Fibroblast of the aortic adventitia (primary cell): ENCODE measurements at places on chromosomes 12 and 14. TPM values are rescaled to one million over a fixed set of nuclear protein-coding genes. Genes with fewer than 3 reads are reported as not detected.
A peak's percentile ranks its signal among the peaks of the same experiment; 100 is the strongest.

DNA sequence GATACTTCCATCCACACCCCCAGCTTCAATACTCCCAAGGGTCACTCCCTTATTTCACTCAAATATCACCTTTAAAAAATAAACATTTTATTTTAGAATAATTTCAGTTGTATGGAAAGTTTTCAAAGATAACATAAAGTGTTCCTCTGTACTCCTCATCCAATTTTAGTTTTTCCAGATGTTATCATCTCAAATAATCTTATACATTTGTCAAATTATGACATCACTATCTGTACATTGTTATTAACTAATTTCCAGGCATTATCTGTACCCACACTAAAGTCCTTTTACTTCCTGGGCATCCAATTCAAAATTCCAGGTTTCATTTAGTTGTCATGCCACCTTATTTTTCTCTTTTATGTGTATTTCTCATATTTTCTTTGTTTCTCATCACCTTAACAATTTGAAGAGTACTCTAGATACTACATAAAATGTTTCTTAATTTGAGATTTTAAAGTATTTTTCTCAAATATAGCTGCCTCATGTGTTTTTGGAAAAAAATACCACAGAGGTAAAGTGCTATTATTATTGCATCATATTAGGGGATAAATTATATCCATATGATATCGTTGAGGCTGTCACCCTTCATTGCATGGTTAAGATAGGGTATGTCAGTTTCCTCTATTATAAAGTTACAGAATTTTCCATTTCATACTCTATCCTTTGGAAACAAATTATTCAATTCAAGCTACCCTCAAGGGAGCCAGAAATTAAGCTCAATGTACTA, 571.0 kb downstream of the SLC6A15 start:
- no peak for DNase-seq

DNA sequence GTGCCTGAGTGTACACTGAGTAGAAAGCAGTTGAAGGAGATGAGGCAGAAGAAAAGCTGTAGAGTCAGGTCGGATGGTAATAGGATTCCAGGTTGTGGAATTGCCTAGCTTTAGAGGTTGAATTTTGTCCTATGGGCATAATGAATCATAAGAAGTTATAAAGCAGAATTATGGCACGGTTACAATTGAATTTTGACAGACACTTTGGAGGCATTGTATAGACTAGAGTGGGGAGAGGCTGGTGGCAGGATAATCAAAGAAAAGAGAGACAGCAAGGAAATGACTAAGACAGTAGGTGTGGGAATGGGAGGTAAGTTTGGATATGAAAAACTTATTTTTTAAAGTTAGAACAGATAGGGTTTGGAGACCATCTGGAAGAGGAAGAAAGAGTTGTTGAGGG, 102.6 kb downstream of the NTN4 start:
- DNase-seq, result no peak

- DNase-seq, result no peak
Measured at GRCh38 chr12:29656762-29657538, 126.8 kb downstream of the TMTC1 start.

DNA sequence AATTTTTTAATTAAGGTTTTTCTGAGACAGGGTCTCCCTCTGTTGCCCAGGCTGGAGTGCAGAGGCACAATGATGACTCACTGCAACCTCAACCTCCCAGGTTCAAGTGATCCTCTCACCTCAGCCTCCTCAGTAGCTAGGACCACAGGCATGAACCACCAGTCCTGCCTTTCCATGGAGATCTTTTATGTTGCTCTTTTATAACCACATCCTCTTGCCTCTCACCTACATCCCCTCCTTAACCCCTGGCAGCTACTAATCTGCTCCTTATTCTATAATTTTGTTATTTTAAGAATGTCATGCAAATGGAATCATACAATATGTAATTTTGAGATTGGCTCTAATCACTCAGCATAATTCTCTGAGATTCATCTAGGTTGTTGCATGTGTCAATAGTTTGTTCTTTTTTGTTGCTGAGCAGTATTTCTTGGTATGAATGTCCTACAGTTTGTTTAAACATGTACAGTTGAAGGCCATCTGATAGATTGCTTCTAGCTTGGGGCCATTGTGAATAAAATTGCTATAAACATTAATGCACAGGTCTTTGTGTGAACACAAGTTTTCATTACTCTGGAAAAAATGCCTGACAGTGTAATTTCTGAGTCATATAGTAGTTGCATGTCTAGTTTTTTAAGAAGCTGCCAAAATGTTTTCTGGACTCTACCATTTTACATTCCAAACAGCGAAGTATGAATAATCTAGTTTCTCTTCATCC, 249.2 kb upstream of the AMIGO2 start:
- peak; percentile 85 for DNase-seq

DNA sequence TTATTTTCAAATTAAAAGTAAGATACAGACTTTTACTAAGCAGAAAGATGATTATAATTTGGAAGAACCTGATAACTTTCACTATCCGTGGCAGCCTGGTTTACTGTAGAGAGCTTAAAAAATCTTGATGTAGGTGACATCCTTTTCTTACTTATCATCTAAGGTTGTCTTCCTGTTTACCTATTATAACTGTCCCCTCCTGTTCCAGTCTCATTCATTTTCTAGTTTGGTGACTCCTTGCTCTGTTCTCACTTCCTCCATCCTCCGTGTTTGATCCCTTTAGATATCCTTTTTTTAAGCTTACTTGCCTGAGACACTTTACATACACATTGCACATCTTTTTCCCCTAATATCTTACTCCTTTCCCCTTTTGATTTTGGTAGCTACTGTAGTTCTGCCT, 27.5 kb downstream of the CCDC91 start:
- DNase-seq, result no peak

DNA sequence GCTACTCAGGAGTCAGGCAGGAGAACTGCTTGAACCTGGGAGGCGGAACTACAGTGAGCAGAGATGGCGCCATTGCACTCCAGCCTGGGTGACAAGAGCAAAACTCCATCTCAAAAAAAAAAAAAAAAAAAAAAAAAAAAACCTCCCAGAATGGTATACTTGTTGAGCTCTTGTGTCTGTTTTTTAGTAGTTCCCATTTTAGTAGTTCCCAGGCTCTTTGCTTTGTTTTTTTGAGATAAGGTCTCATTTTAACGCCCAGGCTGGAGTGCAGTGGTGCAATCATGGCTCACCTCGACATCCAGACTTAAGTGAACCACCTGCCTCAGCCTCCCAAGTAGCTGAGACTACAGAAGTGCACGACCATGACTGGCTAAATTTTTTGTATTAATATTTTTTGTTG, 13.4 kb downstream of the ATXN2 start:
- DNase-seq, result no peak

DNA sequence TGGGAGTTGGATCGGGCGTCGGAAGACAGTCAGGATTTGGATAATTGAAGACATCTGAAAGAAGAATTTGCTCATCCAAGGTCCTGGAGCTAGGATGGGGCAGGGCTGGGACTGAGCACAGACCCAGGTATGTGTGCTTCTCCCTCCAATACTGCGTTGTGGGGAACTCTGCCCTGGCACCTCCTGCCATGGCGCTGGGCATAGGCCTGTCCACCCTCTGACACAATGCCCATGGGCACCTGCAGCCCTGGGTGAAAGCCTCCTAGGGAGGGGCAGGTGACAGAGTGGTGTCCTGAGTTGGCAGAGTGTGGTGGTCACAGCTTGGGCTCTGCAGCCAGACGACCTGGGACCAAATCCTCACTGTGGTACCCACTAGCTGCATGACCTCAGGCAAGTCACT, 53.3 kb downstream of the CALM1 start:
- no peak for DNase-seq

GRCh38 chr14:92109490-92109889, 3.1 kb upstream of the ATXN3 start:
- no peak for DNase-seq

GRCh38 chr12:128337071-128337345, 70.0 kb downstream of the TMEM132C start:
- DNase-seq, result no peak

Gene PPP1R36
- total RNA-seq, result 0.18 TPM in 1 of 2 replicates, not detected in the other

Gene IQSEC3
- 0.41 TPM in 1 of 2 replicates, not detected in the other for total RNA-seq

Gene TMEM253
- total RNA-seq, result 0.27 TPM in 1 of 2 replicates, not detected in the other
